Vagina (tissue), 2 donors: ENCODE measurements at places on chromosomes 13 and 19.

DNA sequence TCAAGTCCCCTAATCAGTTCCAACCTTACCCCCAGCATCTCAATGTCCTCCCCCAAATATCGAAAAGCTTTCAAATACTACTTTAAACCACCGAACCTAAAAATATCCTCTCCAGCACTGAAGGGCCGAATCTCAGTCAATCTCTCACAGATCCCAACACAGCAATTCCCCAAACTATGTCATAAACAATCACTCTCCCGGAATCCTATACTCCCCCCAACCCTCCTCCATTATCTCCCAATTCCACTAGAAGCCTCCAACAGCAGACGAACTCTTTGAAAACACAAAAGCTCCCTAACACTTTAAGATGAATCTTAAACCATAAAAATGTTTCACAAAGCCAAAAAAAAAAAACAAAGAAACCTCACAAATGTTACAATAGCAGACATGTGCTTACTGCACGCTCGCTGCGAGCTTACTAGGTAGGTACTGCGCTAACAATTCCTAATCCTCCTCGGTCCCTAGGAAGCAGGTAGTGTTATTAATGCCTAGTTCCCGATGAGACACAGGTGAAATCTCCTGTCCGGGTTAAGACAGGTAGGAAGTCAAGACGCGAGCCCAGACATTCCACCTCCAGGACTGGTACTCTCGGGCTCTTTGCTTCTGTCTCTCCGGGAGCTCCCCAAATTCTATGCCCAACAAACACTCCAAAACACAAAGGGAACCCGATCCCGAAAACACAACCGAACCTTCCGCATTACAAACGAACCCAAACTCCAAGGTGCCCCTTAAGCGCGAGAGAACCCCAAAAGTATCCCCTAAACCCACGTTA lies 14.2 kb downstream of the FBXO46 start:
- DNase-seq, result peak; percentile 92

- no peak for DNase-seq
Measured at GRCh38 chr13:31175847-31176532, 14.3 kb upstream of the HSPH1 start.

DNA sequence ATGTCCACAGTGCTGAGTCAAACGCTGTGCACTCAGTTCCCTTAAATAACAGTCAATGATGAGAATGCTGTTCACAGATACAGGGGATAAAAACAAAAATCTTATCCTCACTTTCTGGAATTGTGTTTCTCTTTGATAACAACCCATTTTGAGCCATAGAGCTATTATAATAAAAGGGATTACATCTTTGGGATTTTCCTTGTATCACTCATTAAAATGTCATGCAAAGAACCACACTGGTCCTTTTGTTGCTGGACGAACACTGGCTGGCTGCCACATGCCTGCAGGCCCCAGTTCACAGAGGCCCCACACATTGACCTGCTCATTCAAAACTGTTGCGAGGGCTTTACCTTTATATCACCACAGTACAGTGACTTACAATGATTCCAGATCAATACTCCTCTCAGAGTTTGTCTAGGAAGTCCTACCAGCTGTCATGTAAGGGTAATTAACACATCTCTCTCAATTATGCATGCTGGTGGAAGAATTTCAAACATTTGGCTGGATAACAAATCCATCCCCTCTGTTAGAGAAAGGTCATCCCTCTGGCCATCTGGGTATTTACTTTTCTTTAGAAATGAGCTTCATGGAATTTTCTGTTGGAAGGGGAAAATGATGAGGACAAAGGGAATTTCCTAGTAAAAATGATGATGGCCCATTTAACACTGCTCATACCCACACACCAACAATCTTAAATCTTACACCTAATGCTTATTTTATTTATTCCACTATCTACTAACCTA lies 85.9 kb downstream of the MBNL2 start:
- DNase-seq, result no peak

DNA sequence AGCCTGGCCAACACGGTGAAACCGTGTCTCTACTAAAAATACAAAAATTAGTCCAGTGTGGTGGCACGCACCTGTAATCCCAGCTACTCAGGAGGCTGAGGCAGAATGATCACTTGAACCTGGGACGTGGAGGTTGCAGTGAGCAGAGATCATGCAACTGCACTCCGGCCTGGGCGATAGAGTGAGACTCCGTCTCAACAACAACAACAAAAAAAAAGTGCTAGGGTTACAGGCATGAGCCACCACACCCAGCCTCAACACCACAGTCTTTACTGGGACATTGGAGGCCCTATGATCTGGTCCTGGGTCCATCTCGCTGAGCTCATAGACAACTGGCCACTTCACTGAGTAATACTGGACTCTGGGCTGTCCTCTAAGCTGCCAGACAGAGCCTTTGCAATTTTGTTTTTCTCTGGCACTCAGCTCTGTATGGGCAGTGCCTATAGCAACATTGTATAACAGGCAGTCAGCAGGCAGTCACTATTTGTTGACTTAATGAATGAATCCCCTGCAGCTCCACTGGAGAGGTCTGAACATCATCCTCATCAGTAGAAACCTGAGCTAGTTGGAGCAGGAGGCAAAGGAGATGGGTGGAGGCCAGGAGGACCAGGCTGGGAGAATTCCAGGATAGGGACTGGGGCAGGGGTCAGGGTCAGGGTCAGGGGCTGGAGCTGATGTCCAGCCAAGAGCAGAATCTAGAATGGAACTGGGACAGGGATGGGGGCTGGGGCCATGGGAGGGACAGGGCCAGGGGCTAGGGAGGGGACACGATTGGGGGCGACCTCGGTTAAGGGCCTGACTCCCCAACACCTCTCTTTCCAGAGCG lies 8.1 kb downstream of the BLOC1S3 start:
- DNase-seq, result no peak

- no peak for DNase-seq
Measured at GRCh38 chr19:5108123-5108596, 139.2 kb downstream of the KDM4B start.

DNA sequence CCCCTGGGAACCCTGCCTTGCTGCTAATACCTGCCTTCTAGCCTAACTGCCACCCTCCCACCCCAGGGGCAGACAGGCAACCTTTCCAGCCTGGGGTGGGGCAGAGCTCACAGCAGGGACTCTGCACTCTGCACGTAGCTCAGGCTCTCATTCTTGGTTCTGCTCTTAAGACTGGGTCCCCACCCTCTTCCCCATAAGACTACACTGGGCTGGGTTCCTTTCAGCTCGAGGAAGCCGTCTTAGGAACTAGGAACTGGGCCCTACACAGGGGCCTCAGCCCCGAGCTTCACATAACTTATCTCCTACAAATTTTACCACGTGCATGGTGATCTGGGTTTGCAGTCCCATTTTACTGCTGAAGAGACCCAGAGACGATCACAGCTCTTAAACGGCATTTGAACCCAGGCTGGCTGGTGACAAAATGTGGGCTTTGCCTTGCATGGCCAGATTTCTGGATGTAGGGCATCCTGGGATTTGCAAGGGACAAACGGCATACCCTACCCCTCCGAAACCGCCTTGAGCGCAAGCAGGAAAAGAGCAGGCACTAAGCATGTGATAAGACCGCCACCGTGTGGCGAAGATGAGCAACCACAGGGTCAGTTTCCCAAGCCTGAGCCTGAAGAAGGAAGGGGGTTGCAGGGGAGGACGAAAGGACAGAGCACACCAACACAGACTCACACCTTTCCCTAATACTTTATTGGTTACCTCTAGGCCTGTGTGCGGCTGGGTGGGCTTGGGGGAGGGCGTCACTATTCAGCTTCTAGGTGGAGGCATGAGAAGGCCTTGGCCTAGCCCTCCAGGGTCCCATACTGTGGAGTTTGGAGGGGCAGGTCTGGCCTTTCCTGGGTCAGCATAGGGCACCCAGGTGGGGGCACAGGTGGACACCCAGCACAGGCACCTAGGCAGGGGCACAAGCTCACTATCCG lies 5.1 kb downstream of the JUNB start:
- DNase-seq, result peak; percentile 90
